ENCODE measurements at places on chromosomes 6 and 20.

GRCh38 chr6:169886631-169887227 lies 135.3 kb downstream of the ERMARD start:
- DNase-seq, result no peak

DNA sequence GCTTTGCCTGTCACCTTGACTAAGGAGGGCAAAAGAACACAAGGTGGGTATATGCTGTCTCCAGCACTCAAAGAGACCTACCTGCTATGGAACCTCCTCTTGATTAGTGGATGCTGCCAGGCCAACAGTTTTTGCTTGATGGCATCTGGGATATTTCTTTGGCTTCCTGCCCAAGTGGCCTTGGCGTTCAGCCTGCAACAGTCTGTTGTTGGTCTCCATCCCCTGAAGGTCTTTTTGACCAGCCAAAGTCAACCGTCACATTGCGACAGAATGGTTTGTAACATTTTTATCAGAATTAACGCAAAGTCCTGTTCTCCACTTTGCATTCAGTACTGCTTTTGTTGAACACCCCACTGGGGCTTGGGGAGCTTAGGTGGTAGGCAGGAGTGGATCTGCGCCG lies 37.1 kb downstream of the SERPINB1 start:
- no peak for DNase-seq

GRCh38 chr6:160005861-160006540 lies 37.1 kb downstream of the IGF2R start:
- DNase-seq, result no peak

DNA sequence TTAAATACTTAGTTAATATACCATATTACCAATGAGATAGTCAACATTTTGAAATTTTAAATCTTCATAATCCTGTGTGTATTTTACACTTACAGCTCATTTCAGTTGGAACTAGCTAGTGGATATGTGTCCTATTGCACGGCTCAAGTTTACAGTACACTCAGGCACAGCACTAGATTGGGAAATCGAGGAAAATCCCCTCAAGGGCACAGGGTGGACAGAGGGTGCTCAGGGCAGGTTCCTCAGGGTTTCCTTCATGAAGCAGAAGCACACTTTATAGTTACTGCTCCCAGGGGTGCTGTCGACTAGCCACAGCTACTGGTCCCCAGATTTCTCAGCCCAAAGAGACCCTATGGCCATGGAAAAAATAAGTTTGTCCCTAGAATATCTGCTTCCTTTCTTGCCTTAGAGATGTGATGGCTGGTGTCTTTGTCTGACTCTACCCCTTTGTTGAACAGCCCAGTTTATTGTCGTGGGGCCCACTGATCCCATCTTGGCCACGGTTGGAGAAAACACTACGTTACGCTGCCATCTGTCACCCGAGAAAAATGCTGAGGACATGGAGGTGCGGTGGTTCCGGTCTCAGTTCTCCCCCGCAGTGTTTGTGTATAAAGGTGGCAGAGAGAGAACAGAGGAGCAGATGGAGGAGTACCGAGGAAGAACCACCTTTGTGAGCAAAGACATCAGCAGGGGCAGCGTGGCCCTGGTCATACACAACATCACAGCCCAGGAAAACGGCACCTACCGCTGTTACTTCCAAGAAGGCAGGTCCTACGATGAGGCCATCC lies 1.5 kb downstream of the BTN2A1 start:
- DNase-seq, result no peak

DNA sequence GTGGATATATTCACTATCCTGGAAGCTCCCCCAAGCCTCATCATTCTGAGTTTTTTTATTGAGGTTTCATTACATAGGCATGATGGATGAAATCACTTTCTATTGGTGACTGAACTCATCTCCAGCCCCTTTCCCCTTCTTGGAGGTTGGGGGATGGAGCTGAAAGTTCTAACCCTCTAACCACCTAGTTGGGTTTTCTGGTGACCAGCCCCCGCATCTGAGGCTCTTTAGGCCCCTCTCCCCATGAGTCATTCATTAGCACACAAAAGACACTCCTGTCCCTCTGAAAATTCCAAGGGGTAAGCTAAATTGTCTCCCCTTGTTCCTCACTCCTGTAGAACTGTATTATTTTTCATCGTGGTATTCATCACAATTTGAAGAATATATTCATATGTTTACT lies 33.3 kb downstream of the GFRA4 start:
- no peak for DNase-seq

GRCh38 chr20:50379049-50379990 lies 130.9 kb upstream of the PTPN1 start:
- DNase-seq, result no peak

- no peak for DNase-seq
Measured at GRCh38 chr6:46808806-46809205, 15.6 kb downstream of the MEP1A start.

GRCh38 chr6:3135668-3136291 lies 17.3 kb downstream of the BPHL start:
- no peak for DNase-seq

- no peak for DNase-seq
Measured at GRCh38 chr20:58102744-58103516, 125.5 kb downstream of the ANKRD60 start.

Data from NCI-H2107 (cell line).